ENCODE measurements at places on chromosomes 2 and 18.

DNA sequence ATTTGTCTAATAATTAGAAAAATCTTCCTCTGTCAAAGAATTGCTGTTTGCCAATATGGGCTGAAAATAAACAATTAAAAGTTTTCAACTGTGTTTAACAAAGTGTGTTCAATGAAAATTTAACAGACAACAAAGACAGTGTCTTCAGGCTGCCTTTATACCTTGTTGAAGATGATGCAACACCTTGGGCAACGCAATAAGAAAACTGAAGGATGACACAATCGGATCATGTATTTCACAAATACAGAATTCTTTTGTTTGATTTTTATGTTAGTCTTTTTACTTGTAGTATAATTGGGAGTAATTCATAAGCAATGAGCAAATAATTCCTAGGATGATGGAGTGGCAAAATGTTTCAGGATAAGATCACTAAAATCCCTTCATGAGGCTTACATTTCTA is 27.8 kb downstream of the CHN1 start:
- no peak for DNase-seq

GRCh38 chr18:76376668-76377358 is 118.2 kb downstream of the ZNF516 start:
- peak; percentile 36 for DNase-seq

DNA sequence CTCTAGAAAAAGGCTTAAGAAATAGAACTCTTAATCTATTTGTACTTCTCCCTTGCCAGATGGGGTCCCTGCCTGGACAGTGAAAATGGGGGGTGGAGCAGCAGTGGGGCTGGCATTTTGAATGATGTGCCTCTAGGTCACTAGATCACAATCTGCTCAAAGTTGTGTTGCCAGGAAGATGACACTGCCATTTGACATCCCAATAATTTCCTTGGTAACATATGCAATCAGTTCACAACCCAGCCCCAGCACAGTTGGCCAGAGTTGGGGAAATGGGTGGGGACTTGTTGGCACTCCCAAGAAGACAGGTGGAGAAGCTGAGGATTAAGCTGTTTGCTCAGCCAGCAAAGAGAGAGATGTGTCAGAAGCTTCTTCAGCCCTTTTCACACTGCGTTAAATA is 558.3 kb upstream of the KLHL29 start:
- DNase-seq = no peak

GRCh38 chr18:32383050-32383819 is 87.4 kb downstream of the GAREM1 start:
- peak; percentile 7 for DNase-seq

DNA sequence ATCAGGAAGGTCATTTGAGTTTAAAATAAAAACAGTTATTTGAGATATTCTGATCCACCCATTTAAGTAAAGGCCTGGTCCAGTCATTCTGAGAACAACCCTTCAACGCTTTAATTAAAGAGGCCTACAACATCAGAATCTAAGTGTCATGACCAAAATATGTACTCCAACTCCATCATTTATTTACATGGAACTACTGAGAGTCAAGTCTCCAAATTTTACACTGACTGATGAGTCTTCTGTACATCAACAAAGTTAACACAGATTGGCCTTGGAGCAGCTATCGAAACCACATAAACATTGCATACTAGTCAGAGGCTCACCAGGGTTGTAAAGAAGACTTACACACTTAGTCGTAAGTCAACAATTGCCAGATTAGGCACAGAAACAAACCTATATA is 37.1 kb downstream of the PIEZO2 start:
- no peak for DNase-seq

DNA sequence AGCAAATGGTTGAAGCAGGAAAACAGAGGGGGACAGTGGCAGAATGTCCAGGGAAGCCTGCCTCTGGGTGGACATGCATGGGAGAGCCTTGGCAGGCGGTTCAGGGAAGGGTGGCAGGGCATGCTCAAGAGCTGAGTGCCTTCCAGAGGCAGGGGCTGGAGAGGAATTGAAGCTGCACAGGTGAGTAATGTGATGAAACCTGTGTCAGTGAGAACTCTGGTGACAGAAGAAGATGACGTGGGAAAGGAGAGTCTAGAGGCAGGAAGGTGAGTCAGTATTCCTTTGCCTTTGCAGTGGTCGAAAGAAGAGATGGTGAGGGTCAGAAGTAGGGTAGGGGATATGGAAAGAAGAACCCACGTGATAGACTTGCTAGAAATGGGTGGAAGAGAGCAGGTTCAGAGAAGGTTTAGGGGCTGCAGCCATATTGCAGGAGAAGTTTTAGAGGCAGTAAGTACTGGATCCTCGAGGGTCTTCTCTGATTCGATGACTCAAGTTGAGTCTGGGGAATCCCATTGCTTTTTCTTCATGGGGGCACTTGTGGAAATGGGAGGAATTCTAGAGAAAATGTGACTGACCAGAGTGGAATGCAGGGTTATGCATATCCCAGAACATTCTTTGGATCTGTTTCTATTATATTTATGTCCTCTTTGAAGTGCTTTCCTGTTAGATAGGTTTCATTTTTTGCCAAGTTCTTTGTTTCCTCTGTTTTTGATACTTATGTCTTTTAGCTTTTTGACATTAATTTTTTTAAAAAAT is 37.4 kb downstream of the TMEM87B start:
- peak; percentile 86 for DNase-seq

DNA sequence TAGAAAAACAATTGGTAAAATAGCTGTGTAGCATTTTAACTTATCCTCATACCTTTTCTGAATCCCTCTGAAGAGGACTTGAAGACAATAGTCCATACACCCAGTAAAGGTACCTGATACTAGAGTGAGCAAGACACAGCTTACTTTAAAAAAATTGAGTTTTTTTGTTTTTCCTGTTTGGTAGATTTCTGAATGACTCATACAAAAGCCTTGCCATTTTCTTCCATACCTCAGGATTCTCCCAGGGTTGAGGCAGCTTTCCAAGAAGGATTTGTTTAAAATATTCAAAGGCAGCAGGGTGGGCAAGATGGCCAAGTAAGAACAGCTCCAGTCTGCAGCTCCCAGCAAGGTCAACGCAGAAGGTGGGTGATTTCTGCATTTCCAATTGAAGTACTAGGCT is 551.0 kb upstream of the LRATD1 start:
- DNase-seq = no peak
